ACHN (cell line): ENCODE measurements at places on chromosomes 11 and 22.

- no peak for DNase-seq
Measured at GRCh38 chr11:121670805-121671282, 218.1 kb upstream of the SORL1-AS1 start.

GRCh38 chr22:50600967-50601668, 525 bp downstream of the MAPK8IP2 start:
- DNase-seq, result no peak

GRCh38 chr11:33262011-33262645, 4.9 kb downstream of the HIPK3 start:
- DNase-seq, result no peak

DNA sequence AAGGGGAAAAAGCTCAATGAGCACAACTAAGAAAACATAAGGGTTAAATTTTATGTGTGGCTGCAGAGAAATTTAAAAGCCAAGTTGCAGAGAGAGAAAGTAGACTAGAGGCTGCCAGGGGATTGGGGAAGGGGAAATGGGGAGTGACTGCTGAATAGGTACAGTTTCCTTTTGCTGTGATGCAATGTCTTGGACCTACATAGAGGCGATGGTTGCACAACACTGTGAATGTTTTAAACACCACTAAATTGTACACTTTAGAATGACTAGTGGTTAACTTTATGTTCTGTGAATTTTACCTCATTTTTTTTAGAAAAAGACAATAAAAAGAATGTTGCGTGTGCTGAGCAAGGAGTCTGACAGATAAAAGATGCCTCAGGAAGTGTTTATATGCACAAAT, 36.5 kb downstream of the TENM4 start:
- DNase-seq, result no peak

GRCh38 chr11:69664901-69665300, 10.3 kb downstream of the LTO1 start:
- DNase-seq, result no peak

DNA sequence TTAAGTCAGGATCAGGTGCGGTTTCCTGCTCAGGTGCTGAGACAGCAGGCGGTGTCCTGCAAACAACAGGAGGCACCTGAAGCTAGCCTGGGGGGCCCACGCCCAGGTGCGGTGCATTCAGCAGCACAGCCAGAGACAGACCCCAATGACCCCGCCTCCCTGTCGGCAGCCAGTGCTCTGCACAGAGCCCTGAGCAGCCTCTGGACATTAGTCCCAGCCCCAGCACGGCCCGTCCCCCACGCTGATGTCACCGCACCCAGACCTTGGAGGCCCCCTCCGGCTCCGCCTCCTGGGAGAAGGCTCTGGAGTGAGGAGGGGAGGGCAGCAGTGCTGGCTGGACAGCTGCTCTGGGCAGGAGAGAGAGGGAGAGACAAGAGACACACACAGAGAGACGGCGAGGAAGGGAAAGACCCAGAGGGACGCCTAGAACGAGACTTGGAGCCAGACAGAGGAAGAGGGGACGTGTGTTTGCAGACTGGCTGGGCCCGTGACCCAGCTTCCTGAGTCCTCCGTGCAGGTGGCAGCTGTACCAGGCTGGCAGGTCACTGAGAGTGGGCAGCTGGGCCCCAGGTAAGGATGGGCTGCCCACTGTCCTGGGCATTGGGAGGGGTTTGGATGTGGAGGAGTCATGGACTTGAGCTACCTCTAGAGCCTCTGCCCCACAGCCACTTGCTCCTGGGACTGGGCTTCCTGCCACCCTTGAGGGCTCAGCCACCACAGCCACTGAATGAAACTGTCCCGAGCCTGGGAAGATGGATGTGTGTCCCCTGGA, at the start of gene MYO7A:
Gene MYO7A (plus strand): TSS at position 327 of the 772 bp plus-strand sequence. CDS start 2,389 bp downstream, outside the sequence.
- no peak for DNase-seq

GRCh38 chr11:16771350-16772140, 33.1 kb downstream of the C11orf58 start:
- no peak for DNase-seq

GRCh38 chr11:116239247-116239646, 533.5 kb downstream of the BUD13 start:
- no peak for DNase-seq

DNA sequence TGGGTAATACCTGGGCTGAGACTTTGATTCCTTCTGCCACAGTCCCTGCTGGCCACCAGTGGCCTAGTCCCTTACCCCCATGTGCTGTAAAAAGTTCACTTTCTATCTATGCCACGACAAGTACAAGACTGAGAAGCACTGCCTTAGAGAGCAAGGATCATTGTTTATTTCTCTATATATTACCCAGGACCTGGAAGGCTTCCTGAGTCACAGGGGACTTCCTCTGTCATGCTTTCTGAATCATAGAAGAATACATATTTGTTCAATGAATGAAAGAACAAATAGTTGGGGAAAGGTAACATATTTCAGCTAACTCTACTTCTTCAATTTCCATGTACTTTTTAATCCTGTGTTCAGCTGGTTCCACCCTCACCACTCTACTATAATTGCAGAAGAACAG, 5.5 kb upstream of the SYT9 start:
- DNase-seq, result no peak

- DNase-seq, result no peak
Measured at GRCh38 chr11:100793525-100793924, 106.4 kb downstream of the ARHGAP42 start.

- DNase-seq, result no peak
Measured at GRCh38 chr22:47332246-47332980, 570.0 kb downstream of the TBC1D22A start.

DNA sequence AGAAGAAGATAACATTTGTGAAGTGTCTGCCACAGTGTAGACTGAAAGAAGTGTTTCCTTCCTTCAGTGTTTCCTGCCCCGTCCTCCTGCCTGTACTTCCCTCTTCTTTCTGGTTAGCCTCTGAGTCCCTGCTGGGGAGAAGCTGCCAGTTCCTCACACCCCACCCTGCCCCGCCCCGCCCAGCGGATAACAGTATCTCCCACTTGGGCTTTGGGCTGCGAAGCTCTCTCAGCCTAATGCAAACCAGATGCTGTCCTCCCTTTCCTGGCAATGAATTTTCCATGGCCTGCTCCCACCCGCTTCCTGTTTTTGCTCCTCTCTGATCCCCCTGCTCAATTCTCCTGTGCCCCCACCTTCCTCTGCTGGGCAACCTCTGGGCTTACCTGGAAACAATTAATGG, 5.2 kb upstream of the RAB3IL1 start:
- no peak for DNase-seq

DNA sequence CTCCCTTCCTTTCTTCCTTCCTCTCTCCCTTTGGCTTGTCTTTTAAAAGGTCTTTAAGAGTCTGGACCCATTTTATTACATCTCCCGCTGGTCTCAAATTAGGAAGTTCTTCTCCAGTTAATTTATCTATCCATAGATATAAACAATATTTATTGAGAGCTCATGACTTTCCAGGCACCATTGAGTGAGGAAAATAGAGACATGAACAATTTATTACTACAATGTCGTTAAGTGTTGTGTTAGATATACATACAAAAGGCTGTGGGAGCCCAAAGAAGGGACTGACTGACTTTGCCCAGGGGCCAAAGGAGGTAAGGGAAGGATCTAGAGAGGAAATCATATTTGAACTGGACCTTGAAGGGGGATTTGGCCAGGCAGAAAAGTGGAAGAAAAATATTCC, 51.6 kb upstream of the DEUP1 start:
- DNase-seq, result no peak

DNA sequence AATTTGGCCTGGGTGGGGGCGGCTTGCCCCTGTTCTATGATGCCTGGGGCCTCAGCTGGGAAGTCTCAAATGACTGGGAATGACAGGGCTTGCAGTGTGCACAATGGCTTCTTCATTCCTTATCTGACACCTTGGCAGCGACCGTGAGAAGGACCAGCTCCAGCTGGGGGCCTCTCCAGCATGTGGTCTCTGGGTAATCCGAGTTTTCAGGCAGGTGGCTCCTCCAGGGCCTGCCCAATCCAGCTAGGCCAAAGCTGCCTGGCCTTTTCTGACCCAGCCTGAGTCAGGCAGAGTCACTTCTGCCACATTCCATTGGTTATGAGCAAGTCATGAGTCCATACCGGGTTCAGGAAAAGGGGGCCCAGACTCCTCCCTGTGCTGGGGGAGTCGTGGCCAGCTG, 646.0 kb downstream of the OPCML start:
- no peak for DNase-seq

GRCh38 chr22:21807544-21808529, 59.6 kb downstream of the MAPK1 start:
- DNase-seq, result no peak

DNA sequence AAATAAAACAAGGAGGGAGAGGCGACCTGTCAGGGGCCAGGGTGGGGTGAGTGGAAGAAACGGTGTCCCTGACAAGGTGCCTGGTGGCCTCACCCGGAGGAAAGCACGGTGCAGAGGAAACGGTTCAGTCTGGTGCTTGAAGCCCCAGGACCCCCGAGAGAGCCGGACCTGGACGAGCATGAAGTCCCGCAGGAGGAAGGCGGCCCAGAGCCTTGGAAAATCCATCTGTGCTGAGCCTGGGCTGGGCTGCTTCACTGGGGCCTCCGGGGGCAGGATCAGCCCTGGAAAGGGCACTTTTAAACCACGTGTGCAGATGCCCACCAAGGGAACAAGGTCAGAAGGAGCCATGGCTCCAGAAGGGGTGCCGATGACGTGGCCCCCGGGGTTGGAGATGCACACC, 467.3 kb downstream of the OPCML start:
- DNase-seq, result no peak

- no peak for DNase-seq
Measured at GRCh38 chr11:111933872-111934271, 3.3 kb upstream of the DIXDC1 start.

- DNase-seq, result no peak
Measured at GRCh38 chr11:45278714-45279113, 7.4 kb downstream of the SYT13 start.

GRCh38 chr22:30825711-30826505, 131.2 kb downstream of the OSBP2 start:
- DNase-seq, result no peak

DNA sequence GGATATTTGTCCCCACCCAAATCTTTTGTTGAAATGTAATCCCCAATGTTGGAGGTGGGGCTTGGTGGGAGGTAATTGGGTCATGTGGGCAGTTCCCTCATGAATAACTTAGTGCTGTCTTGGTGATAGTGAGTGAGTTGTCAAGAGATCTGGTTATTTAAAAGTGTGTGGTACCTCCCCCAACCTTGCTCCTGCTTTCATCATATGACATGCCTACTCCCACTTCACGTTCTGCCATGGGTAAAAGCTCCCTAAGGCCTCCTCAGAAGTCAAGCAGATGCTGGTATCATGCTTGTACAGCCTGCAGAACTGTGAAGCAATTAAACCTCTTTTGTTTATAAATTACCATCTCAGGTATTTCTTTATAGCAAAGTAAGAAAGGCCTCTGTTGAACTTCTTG, 30.6 kb downstream of the AAMDC start:
- no peak for DNase-seq

DNA sequence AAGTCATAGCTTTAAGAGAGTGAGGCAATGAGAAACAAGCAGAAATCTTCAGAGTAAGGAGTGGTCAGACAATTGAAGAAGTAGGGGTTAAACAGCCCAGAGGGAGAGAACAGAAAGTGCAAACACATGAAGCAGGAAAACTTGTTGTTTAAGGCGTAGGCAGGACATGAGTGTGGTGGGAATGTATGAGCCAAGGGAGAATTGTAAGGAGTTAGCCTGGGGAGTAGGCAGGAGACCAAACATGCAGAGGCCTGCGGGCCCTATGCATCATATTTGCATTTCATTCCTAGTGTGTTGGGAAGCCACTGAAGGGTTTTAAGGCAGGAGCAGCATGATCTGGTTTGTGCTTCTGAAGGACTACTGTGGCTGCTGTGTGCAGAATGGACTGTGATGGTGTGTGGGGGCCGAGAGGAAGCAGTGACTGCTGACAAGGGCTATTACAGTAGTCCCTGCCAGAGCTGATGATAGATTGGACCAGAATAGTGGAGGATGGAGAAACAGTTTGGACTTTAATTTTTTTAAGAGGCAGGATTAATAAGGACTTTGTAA, 179.9 kb upstream of the C11orf87 start:
- no peak for DNase-seq

DNA sequence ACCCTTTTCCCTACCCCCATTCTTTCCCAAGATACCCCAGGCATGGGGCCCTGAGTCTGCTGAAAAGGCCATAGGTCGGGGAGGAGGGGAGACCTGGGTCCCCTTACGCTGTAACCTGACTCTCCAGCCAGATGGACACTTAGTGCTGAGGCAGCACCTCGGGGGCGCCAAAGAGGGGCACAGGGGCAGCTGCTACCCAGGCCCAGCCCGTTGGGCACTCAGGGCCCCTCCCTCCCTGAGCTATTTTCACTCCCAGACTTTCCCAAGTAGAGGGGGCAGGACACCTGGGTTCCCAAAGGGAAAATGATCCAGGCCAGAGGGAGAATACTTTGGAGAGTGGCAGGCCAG, 933 bp downstream of the ACTN3 start:
- no peak for DNase-seq

DNA sequence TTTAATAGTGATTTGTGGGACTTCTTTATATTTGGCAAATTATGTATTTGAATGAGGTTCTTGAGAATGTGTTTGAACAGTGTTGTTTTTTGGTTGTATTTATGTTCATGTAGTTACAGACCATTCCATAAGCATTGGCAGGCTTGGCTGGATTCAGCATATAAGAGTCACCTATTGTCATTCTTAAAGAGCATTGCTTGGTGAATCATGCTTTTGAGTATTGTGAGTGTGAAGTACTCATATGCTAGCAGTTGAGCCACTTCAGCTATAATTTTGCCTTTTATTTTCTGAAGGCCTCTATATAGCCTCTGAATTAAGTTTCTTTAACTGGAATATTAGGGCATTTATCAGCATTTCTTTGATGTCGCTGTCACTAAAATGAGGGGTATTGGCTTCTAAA, 110.0 kb upstream of the GAL start:
- no peak for DNase-seq

- DNase-seq, result no peak
Measured at GRCh38 chr11:70768346-70769095, 370.2 kb downstream of the CTTN start.

DNA sequence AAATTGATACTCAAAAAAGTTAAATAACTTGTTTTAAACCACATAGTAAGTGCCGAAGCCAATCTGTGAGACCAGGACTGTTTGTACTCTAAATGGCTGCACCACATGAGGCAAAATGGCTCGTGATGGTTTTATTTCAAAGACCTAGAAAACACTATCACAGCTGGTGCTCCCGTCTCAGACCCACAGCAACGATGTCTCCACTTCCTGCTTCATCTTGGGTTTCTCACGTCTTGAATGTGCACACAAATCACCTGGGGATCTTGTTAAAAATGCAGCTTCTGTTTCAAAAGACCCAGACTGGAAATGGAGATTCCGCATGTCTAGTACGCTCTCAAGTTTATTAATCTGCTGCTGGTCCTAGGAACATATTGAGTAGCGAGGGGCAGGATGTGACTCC, 1.2 kb downstream of the CD3E start:
- no peak for DNase-seq

DNA sequence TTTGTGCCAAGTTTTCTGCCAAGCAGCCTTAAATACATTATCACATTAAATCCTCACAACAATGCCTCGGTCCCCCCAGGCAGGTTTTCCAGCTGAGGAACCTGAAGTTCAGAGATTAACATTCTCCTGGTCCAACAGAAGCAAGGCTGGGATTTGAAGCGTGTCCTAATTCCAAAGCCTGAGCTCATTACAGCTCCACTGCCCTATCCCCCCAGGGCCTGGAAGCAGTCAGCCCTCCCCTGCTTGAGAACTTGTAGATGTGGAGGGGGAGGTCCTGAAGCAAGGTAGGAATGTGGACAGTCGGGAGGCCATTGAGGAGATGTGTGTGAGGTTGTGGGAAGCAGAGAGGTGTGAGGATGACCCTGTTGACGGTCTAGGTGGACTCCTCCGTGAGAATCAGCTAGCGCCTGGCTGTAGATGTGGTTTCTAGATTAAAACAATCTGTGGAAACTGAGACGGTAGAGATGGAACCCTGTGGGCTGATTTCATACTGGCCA, 8.1 kb downstream of the GRAMD1B start:
- DNase-seq, result no peak

- DNase-seq, result no peak
Measured at GRCh38 chr11:77542296-77542695, 47.5 kb upstream of the AQP11 start.
